ENCODE measurements at places on chromosomes 16 and 17. TPM values are rescaled to one million over a fixed set of nuclear protein-coding genes. Genes with fewer than 3 reads are reported as not detected.

Gene IGF2BP1
- 5.6 TPM for total RNA-seq

Gene KRTAP4-6
- total RNA-seq = not detected

Gene PIPOX
- total RNA-seq = 1.7 TPM

Gene SPATA32
- total RNA-seq = 0.11 TPM

Gene RAB26
- 1.6 TPM for total RNA-seq

Gene MMP15
- 1.9 TPM for total RNA-seq

Gene DBNDD1
- total RNA-seq = 8.5 TPM

Gene SPNS2
- 0.06 TPM for total RNA-seq

Gene RRN3
- 47.8 TPM for total RNA-seq

Gene WSB1
- 82.6 TPM for total RNA-seq

Gene FGF11
- total RNA-seq = 23.8 TPM

Gene TLCD1
- total RNA-seq = 9.2 TPM

Gene KRT31
- total RNA-seq = not detected

Gene ABCA8
- total RNA-seq = not detected

Gene GPT2
- 16.0 TPM for total RNA-seq

Gene MT4
- not detected for total RNA-seq

Gene MPV17L
- total RNA-seq = not detected

Gene FA2H
- not detected for total RNA-seq

Gene MT1F
- total RNA-seq = not detected

Gene CA7
- not detected for total RNA-seq

Gene SPIRE2
- 7.1 TPM for total RNA-seq

Gene ZNF286A
- 32.4 TPM for total RNA-seq

Gene SDR42E1
- total RNA-seq = 0.38 TPM

Gene HOXB7
- total RNA-seq = 37.3 TPM

Gene KSR1
- total RNA-seq = 6.0 TPM

Gene ARL5C
- not detected for total RNA-seq

Gene ACSM3
- total RNA-seq = not detected

Gene KCNH6
- total RNA-seq = not detected
